Activated CD4-positive, alpha-beta T cell treated with anti-CD3 and anti-CD28 coated beads for 36 hours (primary cell): ENCODE measurements at places on chromosomes 7 and 10.

- no peak for DNase-seq
Measured at GRCh38 chr10:10996966-10997620, 20.6 kb upstream of the CELF2 start.

- peak; percentile 91 for DNase-seq
Measured at GRCh38 chr10:91298224-91298871, 77.9 kb downstream of the PCGF5 start.

GRCh38 chr10:71825217-71825616 lies 25.8 kb downstream of the PSAP start:
- no peak for DNase-seq

DNA sequence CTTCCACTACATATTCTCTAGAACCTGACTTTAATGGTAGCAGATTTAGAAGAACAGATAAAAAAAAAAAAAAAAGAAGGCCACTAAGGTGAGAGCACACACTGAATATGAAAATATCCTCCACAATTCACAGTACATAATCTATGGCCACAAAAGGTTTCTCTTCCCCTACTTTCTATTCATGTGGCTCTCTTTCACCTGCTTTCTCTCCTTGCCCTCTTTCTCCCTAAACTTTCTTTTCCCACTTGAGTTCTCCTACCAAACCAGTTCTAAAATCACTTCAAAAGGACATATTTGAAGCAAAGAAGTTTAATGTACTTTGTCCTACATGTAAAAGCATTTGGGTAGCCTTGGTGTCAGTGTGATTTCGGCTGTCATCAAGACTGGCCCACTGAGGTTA lies 18.5 kb upstream of the DLX6 start:
- DNase-seq: no peak

DNA sequence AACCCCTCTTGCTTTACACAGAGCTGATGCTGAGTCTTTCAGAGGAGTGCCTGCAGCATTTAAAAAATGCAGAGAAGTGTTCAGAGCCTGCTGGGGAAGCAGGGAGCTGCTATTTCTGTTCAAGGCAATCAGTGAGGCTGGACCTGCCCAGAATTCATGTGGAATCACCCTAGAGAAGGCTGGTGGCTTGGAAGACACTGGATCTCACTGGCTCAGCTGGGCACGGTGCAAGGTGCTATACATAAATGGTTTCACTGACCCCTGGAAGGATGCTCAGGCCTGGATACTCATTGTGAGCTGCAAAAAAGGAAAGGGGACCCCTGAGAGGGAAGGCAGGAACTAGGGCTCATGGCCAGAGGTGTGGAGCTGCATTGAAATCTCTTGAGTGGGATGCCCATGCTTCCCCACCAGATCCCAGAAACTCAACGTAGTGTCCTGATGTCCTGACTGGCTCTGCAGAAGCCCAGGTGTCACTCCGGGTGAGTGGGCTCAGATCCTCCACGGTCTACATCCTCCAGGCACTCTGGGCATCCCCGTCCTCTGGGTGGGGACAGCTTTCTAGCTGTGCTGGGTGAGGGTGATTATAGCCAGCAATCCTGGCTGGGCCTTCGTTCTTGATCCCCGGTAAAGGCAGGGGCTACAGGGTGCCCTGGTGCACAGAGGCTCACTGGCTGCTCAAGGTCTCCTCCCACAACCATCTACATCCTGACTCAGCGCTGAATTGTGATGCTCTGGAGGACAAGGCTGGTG lies 77.2 kb upstream of the TNS3 start:
- DNase-seq: no peak

DNA sequence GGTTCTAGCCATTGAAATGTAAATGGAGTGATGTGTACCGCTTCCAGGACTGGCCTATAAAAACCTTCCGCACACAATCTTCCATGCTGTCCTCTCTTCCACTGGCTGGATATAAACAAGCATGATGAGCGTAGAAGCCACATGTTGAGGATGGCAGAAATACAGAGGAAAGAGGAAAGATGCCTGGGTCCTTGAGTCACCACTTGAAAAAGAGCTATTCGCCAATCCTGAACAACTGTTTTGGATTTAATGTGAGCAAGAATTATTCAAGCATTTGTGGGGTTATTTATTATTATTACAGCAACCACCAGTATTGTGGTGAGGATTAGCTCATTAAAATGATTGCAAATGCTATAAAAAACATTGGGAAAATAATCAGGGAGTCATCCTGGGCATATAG lies 45.8 kb upstream of the PLXNA4 start:
- no peak for DNase-seq

GRCh38 chr10:114711869-114712250 lies 53.8 kb upstream of the ABLIM1 start:
- no peak for DNase-seq

DNA sequence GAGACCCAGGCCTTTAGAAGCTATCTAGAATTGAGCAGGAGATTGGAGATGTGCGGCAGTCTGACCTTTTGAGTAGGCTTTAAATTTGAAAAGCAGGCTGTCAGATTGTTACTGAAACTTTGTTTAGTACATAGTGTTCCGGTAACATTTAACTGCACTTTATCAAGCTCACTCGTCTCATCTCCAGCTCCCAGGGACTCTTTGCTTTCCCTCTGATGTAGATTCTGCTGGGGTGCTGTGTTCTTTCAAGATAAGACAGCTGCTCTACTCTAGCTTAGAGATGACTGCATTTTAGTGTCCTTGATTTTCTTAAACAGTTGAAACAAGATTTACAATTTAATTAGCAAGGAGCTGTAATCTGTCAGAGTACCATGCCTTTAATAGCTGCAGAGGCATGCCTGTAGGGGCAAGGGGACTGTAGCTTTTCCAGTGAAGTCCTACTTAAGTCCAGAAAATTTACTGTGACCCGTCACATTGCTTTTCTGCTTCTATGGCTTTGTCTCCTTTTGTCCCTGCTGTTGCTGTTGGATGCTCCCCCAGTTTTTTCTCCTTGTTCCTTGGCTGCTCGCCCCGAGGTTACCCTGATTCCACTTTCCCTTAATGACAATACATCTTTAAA lies 56.4 kb upstream of the MTPN start:
- peak; percentile 13 for DNase-seq

- DNase-seq: no peak
Measured at GRCh38 chr10:89563861-89564478, 28.6 kb upstream of the SLC16A12 start.

- DNase-seq: no peak
Measured at GRCh38 chr7:30713392-30713791, 31.1 kb upstream of the CRHR2 start.

DNA sequence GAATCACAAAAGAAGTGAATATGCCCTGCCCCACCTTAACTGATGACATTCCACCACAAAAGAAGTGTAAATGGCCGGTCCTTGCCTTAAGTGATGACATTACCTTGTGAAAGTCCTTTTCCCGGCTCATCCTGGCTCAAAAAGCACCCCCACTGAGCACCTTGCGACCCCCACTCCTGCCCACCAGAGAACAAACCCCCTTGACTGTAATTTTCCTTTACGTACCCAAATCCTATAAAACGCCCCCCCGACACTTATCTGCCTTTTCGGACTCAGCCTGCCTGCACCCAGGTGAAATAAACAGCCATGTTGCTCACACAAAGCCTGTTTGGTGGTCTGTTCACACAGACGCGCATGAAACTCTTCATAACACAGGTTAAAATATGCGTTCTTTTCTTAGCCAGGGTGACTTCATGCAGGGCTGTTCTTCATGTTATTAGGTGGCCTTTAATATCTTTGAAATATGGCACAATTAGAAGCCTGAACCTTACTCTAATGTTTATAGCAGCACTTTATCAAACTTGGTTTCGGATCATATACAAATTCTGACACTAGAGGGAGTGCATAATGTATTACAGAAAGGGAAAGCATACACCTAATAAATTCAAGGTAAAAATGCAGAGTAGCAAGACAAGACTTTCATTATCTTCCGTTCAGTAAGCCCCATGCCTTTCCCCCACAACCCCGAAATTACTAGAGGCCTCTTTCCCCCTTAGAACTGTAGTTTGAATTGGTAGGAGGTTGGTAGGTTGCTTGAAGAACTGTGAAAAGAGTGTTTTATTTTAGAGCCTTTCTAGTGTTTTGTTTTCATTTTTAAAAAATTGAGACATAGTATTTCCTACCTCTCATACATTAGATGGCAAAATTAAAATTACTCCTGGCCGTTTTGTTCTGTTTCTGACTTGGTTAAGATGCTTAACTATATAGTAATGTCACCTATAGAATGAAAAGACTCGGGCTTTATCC lies 117.9 kb downstream of the NPY start:
- DNase-seq: no peak

DNA sequence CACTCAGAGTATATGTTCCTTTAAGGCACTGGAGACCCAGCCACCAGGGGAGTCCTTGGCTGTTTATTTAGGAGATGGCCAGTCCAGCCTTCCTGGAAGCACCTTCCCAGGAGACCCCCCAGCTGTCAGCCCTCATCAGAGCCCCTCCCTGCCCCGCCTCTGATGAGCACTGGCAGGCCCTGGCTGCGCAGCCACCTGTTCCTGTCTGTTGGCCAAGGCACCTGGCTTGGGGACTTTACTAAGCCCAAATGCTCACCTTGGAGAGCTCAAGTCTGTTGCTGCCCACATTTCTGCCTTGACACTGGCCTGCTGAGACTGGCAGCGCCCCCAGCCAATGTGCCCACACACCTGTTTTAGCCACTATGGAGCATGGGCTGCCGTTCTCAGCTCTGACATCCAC lies 124.7 kb downstream of the ELMO1 start:
- DNase-seq: no peak

DNA sequence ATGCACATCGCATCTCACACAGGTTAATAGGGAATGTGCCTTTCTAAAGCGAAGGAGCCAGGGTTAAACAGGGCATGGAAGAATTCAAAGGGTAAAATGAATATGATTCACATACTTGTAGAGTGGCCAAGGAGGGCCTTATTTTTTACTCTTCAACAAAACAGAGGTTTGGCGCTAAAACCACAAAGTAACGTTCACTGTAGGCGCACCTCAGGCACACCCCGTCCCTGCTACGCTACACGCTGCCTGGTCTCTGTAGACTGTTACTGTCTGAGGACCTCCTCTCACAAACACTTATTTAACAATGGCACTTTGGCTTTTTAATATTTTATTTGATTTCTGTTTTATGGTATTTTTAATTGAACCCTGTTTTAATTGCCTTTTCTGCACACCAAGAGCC lies 462.1 kb upstream of the GALNT17 start:
- DNase-seq: no peak

GRCh38 chr7:145104400-145104799 lies 268.5 kb upstream of the TPK1 start:
- no peak for DNase-seq

- no peak for DNase-seq
Measured at GRCh38 chr10:61063034-61063433, 119.0 kb upstream of the RHOBTB1 start.
